ENCODE measurements at places on chromosomes 13 and 19. TPM values are rescaled to one million over a fixed set of nuclear protein-coding genes. Genes with fewer than 3 reads are reported as not detected.

- H3K4me1 ChIP-seq: no peaks in the 10 kb centered on the region
- H3K27me3 ChIP-seq: no peaks in the 10 kb centered on the region
- no peaks in the 10 kb centered on the region for H3K36me3 ChIP-seq
- H3K27ac ChIP-seq: no peak overlapping the region
- H3K4me3 ChIP-seq: no peak overlapping the region
Measured at GRCh38 chr13:49343255-49343654, 95.5 kb downstream of the CDADC1 start.

The FGF9 gene
- total RNA-seq: 1.2 TPM

The JAK3 gene
- 13.1 TPM for total RNA-seq

GRCh38 chr13:97250560-97250959 lies 28.4 kb downstream of the MBNL2 start:
- DNase-seq: no peak
- no peaks in the 10 kb centered on the region for H3K36me3 ChIP-seq
- peak overlapping the region; percentile 72 for H3K27ac ChIP-seq
- H3K27me3 ChIP-seq: no peaks in the 10 kb centered on the region
- peaks cover 5% of the 10 kb centered on the region for H3K4me1 ChIP-seq

- H3K4me3 ChIP-seq: no peak overlapping the region
- no peaks in the 10 kb centered on the region for H3K27me3 ChIP-seq
- H3K4me1 ChIP-seq: no peaks in the 10 kb centered on the region
- H3K27ac ChIP-seq: peak overlapping the region; percentile 43
- no peak for DNase-seq
- no peaks in the 10 kb centered on the region for H3K36me3 ChIP-seq
Measured at GRCh38 chr13:35702316-35702715, 225.8 kb upstream of the MAB21L1 start.

The DLEU7 gene
- 0.48 TPM for total RNA-seq

DNA sequence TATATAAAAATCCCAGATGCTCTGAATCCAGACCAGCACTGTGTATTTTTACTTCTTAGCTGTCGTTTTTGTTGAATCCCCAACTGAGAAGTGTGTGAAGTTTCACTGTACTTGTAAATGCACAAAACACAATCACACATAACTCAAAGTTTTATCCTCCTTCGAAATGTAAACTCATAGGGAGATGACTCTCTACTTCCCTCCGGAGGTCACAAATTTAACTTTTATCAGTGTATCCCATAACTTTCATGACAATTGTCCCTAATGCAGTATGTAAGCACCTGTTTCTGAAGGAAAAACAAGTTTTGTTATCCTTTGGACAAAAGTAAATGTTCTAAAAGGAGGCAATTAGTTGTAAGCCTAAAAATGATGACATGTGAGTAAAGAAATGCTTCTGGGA lies 665.0 kb upstream of the SLITRK6 start:
- no peaks in the 10 kb centered on the region for H3K27me3 ChIP-seq
- H3K27ac ChIP-seq: no peak overlapping the region
- no peaks in the 10 kb centered on the region for H3K36me3 ChIP-seq
- H3K4me3 ChIP-seq: no peak overlapping the region
- H3K4me1 ChIP-seq: no peaks in the 10 kb centered on the region

DNA sequence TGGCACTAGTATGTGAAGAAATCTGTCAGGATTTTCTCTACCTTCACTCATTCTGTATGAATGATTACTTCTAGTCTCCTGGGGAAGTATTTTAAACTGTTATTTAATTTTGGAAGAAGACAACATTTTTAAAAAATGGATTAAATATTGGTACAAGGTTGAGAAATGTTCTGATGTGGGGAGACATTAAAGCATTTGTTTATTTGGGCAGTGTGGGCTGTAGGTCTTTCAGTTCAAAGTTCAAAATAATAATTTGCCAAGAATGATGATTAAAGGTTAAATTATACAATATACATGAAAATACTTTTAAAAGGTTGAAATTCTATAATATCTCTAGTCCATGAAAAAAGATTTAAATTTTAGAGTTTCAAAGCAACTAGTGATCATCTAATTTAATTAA lies 194.7 kb downstream of the NHLRC3 start:
- DNase-seq: no peak
- no peaks in the 10 kb centered on the region for H3K4me1 ChIP-seq

The KLK2 gene
- total RNA-seq: 0.48 TPM

The GPR108 gene
- 62.9 TPM for total RNA-seq

DNA sequence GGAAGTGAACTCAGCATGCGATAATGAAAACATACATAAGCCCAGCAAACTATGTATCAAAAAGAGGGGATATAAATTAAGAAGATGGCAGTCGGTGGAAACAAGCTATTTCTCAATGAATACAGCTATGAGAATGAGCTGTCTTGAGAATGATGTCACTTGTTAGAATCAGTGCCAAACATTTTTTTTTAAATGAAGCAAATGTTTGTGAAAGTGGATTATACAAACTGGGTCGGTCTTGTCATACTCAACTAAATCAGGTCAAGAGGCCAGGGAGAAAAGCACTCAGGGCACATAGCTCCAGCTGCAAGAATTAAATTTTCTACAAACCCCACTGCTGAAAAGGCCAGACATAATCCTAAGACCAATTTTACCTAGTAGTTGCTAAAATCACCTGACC lies 1048.4 kb downstream of the SLITRK1 start:
- no peak for DNase-seq
- no peaks in the 10 kb centered on the region for H3K27me3 ChIP-seq
- no peak overlapping the region for H3K27ac ChIP-seq
- H3K36me3 ChIP-seq: no peaks in the 10 kb centered on the region
- H3K4me3 ChIP-seq: no peak overlapping the region
- H3K4me1 ChIP-seq: no peaks in the 10 kb centered on the region

- no peak overlapping the region for H3K4me3 ChIP-seq
- no peak for DNase-seq
- no peaks in the 10 kb centered on the region for H3K4me1 ChIP-seq
Measured at GRCh38 chr13:89584058-89584620, 1763.3 kb upstream of the MIR17HG start.

- no peaks in the 10 kb centered on the region for H3K27me3 ChIP-seq
- no peaks in the 10 kb centered on the region for H3K4me1 ChIP-seq
Measured at GRCh38 chr19:11759805-11760204, 7.0 kb upstream of the ZNF441 start.

The VWA8 gene
- 34.7 TPM for total RNA-seq

DNA sequence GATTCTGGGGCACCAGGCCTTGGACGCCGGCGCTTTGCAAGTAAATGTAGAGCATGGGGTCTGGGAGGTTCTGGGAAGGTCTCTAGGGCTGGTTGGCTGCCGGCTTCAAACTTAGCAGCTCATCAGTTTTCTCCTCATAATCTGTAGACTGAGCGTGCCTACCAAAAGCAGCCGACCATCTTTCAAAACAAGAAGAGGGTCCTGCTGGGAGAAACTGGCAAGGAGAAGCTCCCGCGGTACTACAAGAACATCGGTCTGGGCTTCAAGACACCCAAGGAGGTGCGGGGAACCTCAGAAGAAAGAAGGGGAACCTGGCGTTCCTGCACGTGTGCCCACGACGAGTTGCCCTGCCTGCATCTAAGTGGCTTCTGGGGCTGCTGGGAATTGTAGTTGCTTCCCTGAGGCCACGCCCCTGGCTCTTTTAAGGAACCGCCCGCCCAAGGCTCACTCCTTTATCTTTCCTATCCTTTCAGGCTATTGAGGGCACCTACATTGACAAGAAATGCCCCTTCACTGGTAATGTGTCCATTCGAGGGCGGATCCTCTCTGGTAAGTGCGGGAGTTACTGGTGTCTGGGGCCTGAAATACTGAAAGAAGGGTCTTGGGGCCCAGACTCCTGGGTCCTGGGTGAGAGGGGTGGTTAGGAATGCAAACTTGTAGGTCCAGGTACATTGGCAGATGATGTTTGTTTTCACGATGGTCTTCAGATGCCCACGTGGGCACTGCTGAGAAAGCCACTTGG lies 984 bp downstream of the RPS11 start:
- peaks cover 14% of the 10 kb centered on the region for H3K4me1 ChIP-seq
- DNase-seq: no peak
- no peaks in the 10 kb centered on the region for H3K36me3 ChIP-seq
- H3K27ac ChIP-seq: peak overlapping the region; percentile 97
- H3K27me3 ChIP-seq: no peaks in the 10 kb centered on the region

DNA sequence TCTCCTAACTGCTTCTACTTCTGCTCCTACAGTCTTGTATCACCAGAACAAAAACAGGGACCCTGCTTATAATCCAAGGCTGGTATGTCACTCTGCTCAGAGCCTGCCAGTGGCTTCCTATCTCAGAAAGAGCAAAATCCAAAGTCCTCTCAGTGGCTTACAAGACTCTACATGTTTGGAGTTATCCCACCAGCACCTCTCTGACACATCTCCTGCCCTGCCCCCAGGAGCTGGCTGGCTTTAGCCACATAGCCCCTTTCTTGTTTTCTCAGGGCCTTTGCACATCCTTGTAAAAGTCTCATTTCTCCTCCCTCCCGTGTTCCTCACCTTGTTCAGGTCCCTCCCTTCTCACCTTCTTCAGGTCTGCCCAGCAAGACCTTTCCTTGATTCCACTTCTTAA lies 2.2 kb upstream of the KCTD12 start:
- H3K4me1 ChIP-seq: peaks cover 3% of the 10 kb centered on the region
- DNase-seq: no peak
- no peak overlapping the region for H3K4me3 ChIP-seq
- no peaks in the 10 kb centered on the region for H3K27me3 ChIP-seq
- no peaks in the 10 kb centered on the region for H3K36me3 ChIP-seq
- H3K27ac ChIP-seq: no peak overlapping the region

- no peaks in the 10 kb centered on the region for H3K4me1 ChIP-seq
- H3K27me3 ChIP-seq: peaks cover 77% of the 10 kb centered on the region
- no peaks in the 10 kb centered on the region for H3K36me3 ChIP-seq
- no peak overlapping the region for H3K27ac ChIP-seq
Measured at GRCh38 chr13:99998261-99998660, 16.7 kb downstream of the ZIC2 start.

The HCN2 gene
- not detected for total RNA-seq

DNA sequence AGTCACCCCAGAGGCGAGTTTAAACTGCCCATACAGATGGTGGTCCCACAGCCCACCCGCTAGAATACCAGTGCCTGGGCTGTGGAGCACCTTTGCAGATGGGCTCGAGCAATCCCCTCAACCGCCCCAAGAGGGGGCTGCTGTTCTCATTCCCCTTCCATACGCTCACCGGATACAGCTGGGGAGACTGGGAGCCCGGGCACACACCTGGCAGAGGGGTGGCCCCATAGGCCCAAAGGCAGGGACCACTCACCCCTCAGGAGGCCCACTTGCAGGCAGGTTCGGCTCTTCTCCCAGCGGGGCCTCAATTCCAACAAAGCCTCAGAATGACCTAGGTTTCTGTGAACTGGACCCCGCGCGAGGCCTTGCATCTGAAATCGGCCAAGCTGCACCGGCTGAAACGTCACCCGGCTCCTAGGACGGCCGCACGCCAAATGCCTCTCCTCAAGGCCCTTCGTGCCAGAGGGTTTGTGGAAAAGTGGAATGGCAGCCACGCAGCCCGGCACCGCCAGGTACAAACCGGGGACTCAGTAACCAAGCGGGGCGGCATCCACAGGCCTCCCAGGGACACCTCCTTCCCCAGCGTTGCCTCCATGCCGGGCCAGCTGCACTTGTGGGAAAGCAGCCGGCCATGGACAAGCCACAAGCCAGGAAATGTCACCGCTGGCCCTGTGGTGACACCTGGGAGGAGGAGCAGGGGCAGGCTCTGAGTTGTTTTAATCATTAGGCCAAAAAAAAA lies 18.7 kb downstream of the MLLT1 start:
- no peak overlapping the region for H3K27ac ChIP-seq
- no peak for DNase-seq
- H3K4me1 ChIP-seq: no peaks in the 10 kb centered on the region
- no peaks in the 10 kb centered on the region for H3K36me3 ChIP-seq

DNA sequence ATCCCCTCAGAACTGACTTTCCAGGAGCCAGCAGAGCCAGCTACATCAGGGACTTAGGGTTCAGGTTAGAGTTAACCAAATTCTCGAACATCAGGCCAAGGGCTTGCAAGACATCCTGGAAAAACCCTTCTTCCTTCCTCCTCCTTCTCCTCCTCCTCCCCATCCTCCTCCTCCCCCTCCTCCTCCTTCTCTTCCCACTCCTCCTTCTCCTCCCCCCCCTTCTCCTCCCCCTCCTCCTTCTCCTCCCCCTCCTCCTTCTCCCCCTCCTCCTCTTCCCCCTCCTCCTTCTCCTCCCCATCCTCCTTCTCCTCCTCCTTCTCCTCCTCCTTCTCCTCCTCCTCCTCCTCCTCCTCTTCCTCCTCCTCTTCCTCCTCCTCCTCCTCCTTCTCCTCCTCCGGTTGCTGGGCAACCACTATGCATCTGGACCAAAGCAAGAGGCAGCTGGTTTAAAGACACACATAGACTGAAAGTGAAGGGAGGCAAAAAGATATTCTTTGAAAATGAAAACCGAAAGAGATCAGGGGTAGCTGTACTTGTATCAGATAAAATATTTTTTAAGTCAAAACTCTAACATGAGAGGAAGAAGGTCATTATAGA lies 5.9 kb upstream of the CCL25 start:
- H3K27ac ChIP-seq: no peak overlapping the region
- H3K4me3 ChIP-seq: no peak overlapping the region
- no peaks in the 10 kb centered on the region for H3K36me3 ChIP-seq
- no peaks in the 10 kb centered on the region for H3K27me3 ChIP-seq

The ZFP28 gene
- 13.0 TPM for total RNA-seq

The AKT2 gene
- total RNA-seq: 84.9 TPM

The PABPC3 gene
- total RNA-seq: 0.32 TPM

- DNase-seq: no peak
- H3K36me3 ChIP-seq: no peaks in the 10 kb centered on the region
- H3K4me1 ChIP-seq: no peaks in the 10 kb centered on the region
- H3K4me3 ChIP-seq: peak overlapping the region; percentile 35
- no peak overlapping the region for H3K27ac ChIP-seq
Measured at GRCh38 chr19:17489392-17490030, 19.2 kb downstream of the SLC27A1 start.
